ENCODE measurements at places on chromosomes 11 and 22.

- DNase-seq: no peak
These were observed 9.6 kb downstream of the SERPINH1 start for GRCh38 chr11:75571625-75572024.

- no peak for DNase-seq
These were observed 34.5 kb downstream of the SPATA19 start for GRCh38 chr11:133810766-133811165.

DNA sequence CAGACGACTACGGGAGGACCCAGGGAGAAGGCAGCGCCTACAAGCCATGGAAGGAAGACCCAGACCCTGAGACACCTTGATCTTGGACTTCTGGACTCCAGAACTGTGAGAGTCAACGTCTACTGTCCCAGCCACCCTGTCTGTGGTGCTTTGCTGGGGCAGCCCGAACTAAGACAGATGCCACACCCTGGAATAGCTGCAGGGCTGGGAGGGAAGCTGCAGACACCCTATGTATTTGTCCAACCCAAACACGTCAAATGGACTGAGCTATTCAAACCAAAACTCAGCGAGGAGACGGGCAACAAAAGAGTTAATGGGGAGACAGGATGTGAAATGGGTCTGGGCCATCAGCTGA lies 169.3 kb downstream of the CTTN start:
- DNase-seq: no peak

DNA sequence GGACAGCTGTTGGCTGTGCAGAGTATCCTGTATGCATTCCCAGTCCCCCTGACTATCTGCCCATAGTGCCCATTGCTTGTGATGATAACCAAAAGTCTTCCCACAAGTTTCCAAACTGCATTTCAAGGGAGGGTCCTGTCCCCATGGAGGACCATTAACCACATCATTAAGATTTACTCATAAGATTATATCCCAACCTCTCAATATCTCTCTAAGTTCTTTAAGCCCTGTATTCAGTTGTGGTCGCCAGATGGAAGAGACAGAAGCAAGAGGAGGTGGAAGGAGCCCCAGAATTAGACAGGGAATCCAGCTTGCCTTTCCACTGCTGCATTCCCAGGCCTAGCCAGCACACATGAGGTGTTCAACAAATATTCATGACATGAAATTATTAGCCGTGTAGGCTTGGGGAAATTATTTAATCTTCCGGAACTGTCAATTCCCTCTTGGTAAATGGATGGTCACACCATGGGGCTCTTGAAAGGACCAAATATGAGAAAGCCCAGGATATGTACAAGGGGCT lies 42.6 kb upstream of the TIMP3 start:
- DNase-seq: no peak

DNA sequence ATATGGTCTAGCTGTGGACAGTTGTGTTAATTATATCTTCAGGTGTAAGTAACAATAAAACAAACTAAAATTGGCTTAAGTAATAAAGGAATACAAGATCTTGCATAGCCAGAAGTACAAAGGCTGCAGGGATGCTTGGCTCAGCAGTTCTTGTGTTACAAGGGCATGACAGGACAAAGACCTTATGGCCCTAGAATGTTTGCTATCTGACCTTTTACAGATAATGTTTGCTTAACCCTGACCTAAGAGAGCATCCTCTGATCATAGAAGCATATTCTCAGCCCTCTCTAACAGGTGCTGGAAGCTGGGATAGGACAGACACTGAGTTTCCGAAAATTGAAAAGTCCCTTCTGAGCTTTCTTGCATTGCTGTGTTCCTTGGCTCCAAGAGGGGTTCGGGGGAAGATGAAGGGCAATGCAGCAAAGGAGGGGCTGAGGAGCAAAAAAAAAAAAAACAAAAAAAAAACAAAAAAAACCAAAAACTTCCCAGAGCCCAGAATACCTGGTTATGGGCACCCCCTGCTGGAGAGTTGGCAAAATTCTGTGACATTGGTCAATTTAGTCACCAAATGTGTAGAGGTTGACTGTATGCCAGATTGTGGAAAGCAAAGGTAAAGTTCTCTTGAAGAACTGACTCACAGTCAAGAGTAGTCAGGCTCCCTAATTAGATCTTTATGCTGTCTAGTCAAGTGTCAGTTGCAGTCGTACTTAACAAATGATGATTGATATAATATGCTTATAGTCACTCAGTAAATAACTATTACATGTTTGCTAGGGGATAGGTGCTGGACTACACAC lies 10.4 kb upstream of the HIKESHI start:
- no peak for DNase-seq

DNA sequence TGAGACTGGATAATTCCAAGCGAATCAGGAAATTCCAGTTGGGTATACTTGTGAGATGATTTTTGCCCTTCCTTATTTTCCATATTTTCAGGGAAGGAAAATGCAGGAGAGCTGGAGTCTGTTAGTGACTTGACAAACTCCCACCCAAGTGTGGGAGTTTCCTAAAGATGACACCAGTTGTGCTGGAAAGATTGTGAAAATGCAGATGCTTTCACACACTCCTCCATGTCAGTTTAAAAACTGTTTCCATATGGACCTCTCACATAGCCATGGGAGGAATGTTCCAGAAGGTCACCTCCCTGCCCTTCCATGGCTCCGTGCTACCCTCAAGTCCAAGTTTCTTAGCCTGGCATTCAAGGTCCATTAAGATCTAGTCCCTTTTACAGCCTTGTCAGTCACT lies 350.7 kb upstream of the NARS2 start:
- DNase-seq: no peak

DNA sequence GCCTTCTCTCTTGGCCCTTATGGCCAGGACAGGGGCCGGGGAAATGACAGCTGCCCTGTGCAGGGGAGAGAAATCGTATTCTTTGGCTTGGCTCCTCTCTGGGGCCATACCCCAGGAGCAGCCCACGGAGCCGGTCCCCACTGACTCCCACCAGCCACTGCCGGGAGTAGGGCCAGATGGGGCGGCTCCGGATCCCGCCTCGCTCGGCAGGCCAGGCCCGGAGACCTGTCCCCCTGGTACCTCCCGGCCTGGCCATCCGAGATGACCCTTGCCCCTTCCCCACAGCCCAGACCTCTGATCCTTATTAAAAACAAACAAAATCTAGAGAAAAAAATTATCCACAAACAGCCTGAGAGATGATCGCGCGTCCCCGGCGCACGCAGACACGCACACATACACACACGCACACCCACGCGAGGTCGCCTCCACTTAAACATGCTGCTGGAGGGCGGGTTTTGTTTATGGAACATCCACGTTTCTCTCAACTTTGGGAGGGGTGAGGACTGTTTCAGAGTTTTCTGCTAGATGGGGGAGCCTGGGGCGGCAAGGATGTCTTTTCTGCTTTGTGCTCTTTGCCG lies 59.1 kb downstream of the IGLL1 start:
- no peak for DNase-seq

DNA sequence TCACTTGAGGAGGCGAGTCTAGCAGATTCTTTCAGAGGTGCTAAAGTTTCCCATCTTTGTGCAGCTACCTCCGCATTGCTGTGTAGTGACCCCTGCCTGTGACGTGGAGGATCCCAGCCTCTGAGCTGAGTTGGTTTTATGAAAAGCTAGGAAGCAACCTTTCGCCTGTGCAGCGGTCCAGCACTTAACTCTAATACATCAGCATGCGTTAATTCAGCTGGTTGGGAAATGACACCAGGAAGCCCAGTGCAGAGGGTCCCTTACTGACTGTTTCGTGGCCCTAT lies 8.9 kb upstream of the SAMM50 start:
- DNase-seq: no peak

DNA sequence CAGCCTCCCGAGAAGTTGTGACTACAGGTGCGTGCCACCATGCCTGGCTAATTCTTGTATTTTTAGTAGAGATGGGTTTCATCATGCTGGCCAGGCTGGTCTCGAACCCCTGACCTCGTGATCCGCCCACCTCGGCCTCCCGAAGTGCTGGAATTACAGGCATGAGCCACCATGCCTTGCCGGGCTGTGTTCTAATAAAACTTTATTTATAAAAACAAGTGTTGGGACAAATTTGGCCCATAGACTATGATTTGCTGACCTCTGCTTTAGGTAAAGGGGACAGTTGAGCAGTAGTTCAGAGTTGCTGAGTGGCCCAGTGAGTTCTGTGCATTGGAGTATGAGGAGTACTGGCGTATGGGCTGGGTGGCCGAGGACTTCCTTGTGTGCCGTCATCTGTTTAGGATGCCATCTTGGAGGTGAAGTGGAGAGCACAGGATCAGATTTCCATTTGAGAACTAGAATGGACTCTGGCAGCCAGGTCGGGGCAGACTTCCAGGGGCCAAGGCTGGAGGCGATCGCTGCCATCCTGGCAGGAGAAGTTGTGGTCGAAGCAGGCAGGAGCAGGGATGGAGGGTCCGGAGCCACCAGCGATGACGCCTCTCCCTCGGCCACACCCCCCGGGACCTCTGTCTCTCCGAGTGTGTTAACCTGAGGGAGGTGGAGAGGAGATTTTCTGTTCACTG lies 43.8 kb downstream of the FBLN1 start:
- DNase-seq: no peak

GRCh38 chr11:93861808-93862207 lies 11.4 kb upstream of the VSTM5 start:
- DNase-seq: no peak

- DNase-seq: no peak
These were observed 10.7 kb upstream of the CTSF start for GRCh38 chr11:66579017-66579606.

GRCh38 chr11:60165951-60166350 lies 16.9 kb downstream of the MS4A6A start:
- no peak for DNase-seq

DNA sequence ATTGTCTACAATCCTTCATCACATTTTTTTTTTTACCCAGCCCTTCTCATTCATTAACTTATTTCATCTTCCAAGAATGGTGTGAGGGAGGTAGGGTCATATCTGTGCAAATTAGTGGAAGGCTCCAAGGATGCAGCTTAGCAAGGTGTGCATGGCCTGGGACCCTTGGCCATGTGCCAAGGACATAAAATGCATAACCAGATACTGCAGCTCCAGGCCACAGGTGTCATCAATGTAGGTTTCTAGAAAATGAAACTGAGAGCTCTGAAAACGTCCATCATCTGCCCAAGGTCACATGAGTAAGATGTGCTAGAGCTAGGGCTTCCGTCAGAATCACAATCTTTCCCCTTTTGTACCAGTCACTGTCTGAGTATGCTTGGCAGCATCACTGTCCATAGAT lies 29.8 kb downstream of the ANKK1 start:
- DNase-seq: no peak

GRCh38 chr11:47161134-47161854 lies 15.4 kb downstream of the ARFGAP2 start:
- no peak for DNase-seq

GRCh38 chr11:1521382-1522080 lies 35.0 kb upstream of the MOB2 start:
- DNase-seq: no peak

- DNase-seq: no peak
These were observed 10.6 kb downstream of the TMEM184B start for GRCh38 chr22:38262051-38262795.

DNA sequence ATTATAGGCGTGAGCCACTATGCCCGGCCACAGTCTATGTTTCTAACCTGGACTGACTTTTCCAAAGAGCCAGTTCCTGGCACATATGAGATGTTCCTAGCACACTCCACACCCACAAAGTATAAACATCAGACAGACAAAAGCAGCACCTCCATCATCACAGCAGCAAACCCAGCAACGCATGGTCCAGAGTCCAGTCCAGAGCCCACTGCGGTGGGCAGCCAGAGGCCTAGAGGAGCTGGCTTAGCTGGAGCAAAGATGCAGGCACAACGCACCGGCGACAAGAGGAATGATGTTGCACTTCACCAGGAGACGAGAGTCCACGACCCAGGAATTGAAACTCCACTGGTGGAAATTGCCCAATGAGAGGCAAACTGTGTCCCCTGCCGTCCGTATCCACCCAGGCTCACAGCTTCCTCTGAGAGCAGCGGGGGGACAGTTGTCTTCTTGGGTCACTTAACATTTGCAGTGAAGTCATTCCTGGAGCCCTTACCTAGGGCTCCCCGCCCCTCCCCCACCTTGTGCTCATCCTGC lies 36.6 kb downstream of the RPS6KA4 start:
- no peak for DNase-seq

- no peak for DNase-seq
These were observed 75.0 kb downstream of the CTTN start for GRCh38 chr11:70473186-70473872.

- no peak for DNase-seq
These were observed 54.4 kb downstream of the TMEM135 start for GRCh38 chr11:87092159-87092558.

- DNase-seq: no peak
These were observed 5.0 kb downstream of the MICALL1 start for GRCh38 chr22:37910890-37911672.

GRCh38 chr22:38353701-38354100 lies 36.5 kb upstream of the CSNK1E start:
- DNase-seq: no peak
